Endothelial cell of umbilical vein (primary cell): ENCODE measurements at places on chromosomes 5 and 9. TPM values are rescaled to one million over a fixed set of nuclear protein-coding genes. Genes with fewer than 3 reads are reported as not detected.

GRCh38 chr9:90813523-90813922 is 11.9 kb downstream of the SYK start:
- H3K36me3 ChIP-seq: no peaks in the 10 kb centered on the region
- H3K4me3 ChIP-seq: no peak overlapping the region
- DNase-seq: no peak
- no peaks in the 10 kb centered on the region for H3K27me3 ChIP-seq
- H3K27ac ChIP-seq: no peak overlapping the region

DNA sequence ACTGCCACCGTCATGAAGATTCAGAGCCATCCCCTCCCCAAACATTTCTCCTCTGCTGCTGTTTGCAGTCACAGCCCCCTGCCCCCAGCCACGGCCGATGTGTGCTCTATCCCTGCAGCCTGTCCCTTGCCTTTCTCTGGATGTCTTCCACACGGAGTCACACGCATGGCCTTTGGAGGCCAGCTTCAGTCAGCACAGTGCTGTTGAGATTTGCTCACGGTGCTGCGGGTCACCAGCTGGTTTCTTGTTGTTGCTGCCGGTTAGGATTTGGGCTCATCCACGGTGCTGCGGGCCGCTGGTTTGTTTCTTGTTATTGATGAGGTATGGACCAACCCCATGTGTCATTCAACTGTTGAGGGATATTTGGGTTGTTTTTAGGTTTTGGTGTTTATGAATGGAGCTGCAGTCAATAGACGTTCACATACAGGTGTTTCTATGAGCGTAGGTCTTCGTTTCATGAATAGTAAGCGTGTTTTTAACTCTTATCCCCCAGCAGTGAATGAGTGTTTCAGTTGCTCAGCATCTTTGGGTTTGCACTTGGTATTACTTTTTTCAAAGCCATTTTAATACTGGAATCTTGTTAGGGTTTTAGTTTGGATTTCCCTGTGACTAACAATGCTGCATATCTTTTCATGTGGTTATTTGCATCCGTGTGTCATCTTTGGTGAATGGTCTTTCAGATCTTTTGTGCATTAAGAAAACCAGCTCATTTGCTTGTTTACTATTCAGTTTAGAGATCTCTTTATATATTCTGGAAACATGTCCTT is 57.6 kb downstream of the AHRR start:
- no peaks in the 10 kb centered on the region for H3K27me3 ChIP-seq
- H3K27ac ChIP-seq: peak overlapping the region; percentile 16
- H3K36me3 ChIP-seq: no peaks in the 10 kb centered on the region
- peaks cover 8% of the 10 kb centered on the region for H3K4me1 ChIP-seq
- no peak overlapping the region for H3K4me3 ChIP-seq

DNA sequence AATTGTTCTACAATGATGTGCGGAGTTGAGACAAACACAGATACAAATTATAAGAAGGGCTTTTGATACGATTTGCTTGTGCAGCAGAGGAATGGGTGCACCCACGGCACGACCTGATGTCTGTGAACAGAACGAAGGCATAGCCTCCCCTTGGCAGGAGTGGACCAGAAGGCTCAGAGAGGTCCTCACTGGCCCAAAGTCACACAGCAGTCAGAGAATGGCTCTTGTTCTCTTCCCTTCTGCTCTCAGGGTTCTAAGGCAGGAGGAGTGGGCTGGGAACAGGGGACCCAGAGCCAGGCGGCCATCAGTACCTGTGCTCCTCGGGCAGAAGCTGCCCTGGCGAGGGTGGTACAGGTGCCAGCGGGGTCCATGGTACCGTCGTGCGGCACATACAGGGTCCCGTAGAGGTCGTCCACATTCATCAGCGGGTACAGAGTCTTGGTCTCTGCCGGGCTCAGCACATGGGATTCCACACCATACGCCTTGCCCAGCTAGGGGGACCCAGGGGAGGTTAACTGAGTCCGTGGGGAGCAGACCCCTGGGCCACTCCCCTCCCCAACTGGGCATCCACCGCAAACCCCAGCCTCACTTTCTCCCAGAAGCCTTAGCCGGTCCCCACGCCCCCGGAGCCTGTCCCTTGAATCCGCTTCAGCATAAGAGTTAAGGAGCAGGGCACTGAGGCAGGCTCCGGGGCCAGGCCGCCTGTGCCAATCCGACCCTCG is 7.0 kb downstream of the SARDH start:
- no peaks in the 10 kb centered on the region for H3K27me3 ChIP-seq
- no peaks in the 10 kb centered on the region for H3K36me3 ChIP-seq
- H3K4me1 ChIP-seq: no peaks in the 10 kb centered on the region
- no peak for DNase-seq

DNA sequence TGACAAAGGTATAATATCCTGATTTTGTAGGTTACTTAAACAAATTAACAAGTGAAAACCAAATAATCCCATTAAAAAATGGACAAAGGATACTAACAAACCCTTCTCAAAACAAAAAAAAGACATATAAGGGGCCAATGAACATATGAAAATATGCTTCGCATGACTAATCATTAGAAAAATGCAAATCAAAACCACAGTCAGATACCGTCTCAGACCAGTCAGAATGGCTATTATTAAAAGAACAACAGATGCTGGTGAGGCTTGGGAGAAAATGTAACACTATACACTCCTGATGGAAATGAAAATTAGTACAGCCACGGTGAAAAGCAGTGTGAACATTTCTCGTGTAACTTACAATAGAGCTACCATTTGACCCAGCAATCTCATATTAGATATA is 1542.2 kb upstream of the CDH9 start:
- no peaks in the 10 kb centered on the region for H3K36me3 ChIP-seq
- H3K27me3 ChIP-seq: no peaks in the 10 kb centered on the region
- H3K27ac ChIP-seq: no peak overlapping the region
- no peak overlapping the region for H3K4me3 ChIP-seq
- no peaks in the 10 kb centered on the region for H3K4me1 ChIP-seq

DNA sequence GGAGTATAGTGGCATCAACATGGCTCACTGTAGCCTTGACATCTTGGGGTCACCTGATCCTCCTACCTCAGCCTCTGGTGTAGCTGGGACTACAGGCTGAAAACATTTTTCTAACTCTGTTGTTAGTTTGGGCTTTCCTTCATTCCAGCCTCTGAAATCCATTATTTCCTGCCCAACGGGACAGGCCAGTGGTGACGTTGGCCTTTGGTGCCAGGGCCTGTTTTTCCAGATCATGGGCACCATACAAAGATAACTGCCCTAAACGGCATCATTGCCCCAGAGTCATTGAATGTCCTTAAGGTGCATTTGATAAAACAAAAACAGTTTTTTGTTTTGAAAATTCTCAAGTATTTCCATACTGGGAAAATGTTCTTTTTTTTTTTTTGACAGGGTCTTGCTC is 32.1 kb downstream of the PIK3R1 start:
- H3K36me3 ChIP-seq: no peaks in the 10 kb centered on the region
- peak overlapping the region; percentile 52 for H3K27ac ChIP-seq
- H3K27me3 ChIP-seq: no peaks in the 10 kb centered on the region
- no peak for DNase-seq
- H3K4me3 ChIP-seq: no peak overlapping the region

DNA sequence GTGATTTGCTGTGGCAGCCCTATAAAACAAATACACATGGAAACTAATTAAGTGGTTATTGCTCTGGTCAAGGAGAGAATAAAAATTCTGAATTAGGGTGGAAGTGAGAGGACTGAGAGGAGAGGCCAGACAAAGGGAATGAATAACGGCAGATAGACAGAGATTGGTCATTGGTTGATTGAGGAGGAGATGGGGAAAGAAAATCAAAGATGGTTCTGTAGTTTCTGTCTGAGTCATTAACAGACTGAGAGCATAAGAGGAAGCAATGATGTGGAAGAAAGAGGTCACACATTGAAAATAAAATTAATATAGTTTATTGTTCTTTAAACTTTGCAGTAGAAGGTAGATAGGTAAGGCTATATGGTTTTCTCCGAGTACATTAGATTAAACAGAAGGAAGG is 469.8 kb downstream of the ACTL7B start:
- no peak overlapping the region for H3K4me3 ChIP-seq
- no peaks in the 10 kb centered on the region for H3K4me1 ChIP-seq
- H3K27me3 ChIP-seq: no peaks in the 10 kb centered on the region
- no peaks in the 10 kb centered on the region for H3K36me3 ChIP-seq

- H3K4me3 ChIP-seq: no peak overlapping the region
- DNase-seq: peak; percentile 37
- H3K27ac ChIP-seq: no peak overlapping the region
- peaks cover 2% of the 10 kb centered on the region for H3K36me3 ChIP-seq
- no peaks in the 10 kb centered on the region for H3K27me3 ChIP-seq
These were observed 51.0 kb downstream of the GNAQ start for GRCh38 chr9:77980622-77981021.

GRCh38 chr5:108125771-108126511 is 256.0 kb downstream of the FBXL17 start:
- H3K27ac ChIP-seq: no peak overlapping the region
- no peak overlapping the region for H3K4me3 ChIP-seq
- no peaks in the 10 kb centered on the region for H3K36me3 ChIP-seq
- H3K4me1 ChIP-seq: no peaks in the 10 kb centered on the region

GRCh38 chr9:135570456-135570855 is 8.9 kb downstream of the PAEP start:
- no peak for DNase-seq
- H3K36me3 ChIP-seq: no peaks in the 10 kb centered on the region
- H3K27ac ChIP-seq: no peak overlapping the region
- no peaks in the 10 kb centered on the region for H3K4me1 ChIP-seq
- no peak overlapping the region for H3K4me3 ChIP-seq

DNA sequence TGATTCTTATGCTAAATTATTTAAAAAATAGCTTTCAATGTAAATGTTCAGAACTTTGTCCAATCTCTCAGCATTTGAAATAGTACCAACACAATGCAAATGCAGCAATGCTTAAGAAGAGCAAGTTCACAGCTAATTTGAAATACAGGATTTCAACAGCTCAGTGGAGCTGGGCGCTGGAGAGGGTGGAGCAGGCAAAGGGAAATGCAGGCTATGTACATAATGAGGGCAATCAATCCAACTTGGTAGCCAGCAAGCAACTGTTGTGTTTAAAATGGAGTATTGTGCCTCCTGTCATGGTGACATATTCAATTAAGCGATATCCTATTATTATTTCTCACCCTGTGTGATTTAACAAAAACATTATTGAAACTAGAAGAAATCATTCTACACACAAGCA is 568.8 kb downstream of the PSAT1 start:
- peak overlapping the region; percentile 54 for H3K27ac ChIP-seq
- H3K36me3 ChIP-seq: no peaks in the 10 kb centered on the region
- H3K27me3 ChIP-seq: no peaks in the 10 kb centered on the region
- H3K4me3 ChIP-seq: no peak overlapping the region
- DNase-seq: no peak

GRCh38 chr5:19497229-19497815 is 490.7 kb downstream of the CDH18 start:
- no peaks in the 10 kb centered on the region for H3K27me3 ChIP-seq
- no peak for DNase-seq
- no peaks in the 10 kb centered on the region for H3K4me1 ChIP-seq
- H3K4me3 ChIP-seq: no peak overlapping the region

- no peak overlapping the region for H3K27ac ChIP-seq
- no peaks in the 10 kb centered on the region for H3K4me1 ChIP-seq
- no peak for DNase-seq
- H3K36me3 ChIP-seq: no peaks in the 10 kb centered on the region
- H3K27me3 ChIP-seq: no peaks in the 10 kb centered on the region
These were observed 146.4 kb downstream of the GRIA1 start for GRCh38 chr5:153636670-153637451.

DNA sequence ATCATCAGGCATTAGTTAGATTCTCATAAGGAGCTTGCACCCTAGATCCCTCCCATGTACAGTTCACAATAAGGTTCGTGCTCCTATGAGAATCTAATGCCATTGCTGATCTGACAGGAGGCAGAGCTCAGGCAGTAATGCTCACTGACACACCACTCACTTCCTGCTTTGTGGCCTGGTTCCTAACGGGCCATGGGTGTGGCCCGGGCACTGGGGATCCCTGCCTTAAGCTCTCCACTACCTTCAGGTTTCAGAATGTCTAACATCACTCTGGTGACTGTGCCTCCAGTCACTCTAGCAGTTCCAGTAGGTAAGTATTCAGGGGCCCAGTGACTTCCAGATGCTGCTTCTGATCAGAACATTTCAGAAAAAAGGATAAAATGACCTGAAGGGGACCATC is 152.4 kb downstream of the LRRC70 start:
- H3K36me3 ChIP-seq: no peaks in the 10 kb centered on the region
- no peak for DNase-seq
- no peak overlapping the region for H3K27ac ChIP-seq
- no peaks in the 10 kb centered on the region for H3K27me3 ChIP-seq
- H3K4me3 ChIP-seq: no peak overlapping the region

DNA sequence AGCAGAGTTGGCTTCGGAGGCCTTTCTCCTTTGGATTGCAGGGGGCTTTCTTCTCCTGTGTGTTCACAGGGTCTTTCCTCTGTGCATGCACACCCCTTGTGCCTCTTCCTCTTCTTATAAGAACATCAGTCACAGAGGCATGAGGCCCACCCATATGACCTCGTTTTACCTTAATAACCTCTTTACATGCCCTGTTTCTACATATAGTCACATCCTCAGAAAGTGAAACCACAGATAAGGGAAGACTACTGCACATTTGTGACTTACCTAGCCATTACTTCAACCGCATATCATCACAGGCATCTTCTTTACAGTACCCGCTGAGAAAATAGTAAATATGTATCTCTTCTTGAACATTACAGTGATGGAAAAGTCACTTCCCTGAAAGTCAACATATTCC is 204.9 kb upstream of the TARS1 start:
- H3K4me3 ChIP-seq: no peak overlapping the region
- no peak for DNase-seq
- no peak overlapping the region for H3K27ac ChIP-seq
- H3K36me3 ChIP-seq: no peaks in the 10 kb centered on the region
- H3K27me3 ChIP-seq: no peaks in the 10 kb centered on the region

- no peak for DNase-seq
- H3K4me3 ChIP-seq: no peak overlapping the region
- no peaks in the 10 kb centered on the region for H3K36me3 ChIP-seq
- no peaks in the 10 kb centered on the region for H3K27me3 ChIP-seq
These were observed 79.4 kb upstream of the IZUMO3 start for GRCh38 chr9:24625097-24625496.

DNA sequence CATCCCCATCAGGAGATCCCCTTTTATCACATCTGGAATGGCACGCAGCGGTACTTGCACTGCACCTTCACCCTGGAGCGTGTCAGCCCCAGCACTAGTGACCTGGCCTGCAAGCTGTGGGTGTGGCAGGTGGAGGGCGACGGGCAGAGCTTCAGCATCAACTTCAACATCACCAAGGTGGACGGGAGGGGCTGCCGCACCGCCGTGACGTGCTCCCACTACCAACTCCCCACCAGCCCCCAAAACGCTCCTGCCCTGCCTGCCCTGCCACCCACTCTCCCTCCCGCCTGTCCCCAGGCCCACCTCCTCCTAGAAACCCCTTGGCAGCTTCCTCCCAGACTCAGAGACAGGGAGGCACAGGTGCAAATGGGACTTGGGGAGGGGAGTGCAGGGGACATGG is 20.7 kb downstream of the HK3 start:
- H3K27ac ChIP-seq: no peak overlapping the region
- no peaks in the 10 kb centered on the region for H3K4me1 ChIP-seq
- H3K27me3 ChIP-seq: no peaks in the 10 kb centered on the region
- no peak for DNase-seq
- no peak overlapping the region for H3K4me3 ChIP-seq

The FCN1 gene
- not detected in 2 replicates for polyA plus RNA-seq

The GFI1B gene
- 0.04 TPM in 1 of 2 replicates, not detected in the other for polyA plus RNA-seq

The TLE1 gene
- 54.6 and 55.0 TPM in 2 replicates for polyA plus RNA-seq

The GRIN1 gene
- not detected in 2 replicates for polyA plus RNA-seq

The TEX48 gene
- not detected in 2 replicates for polyA plus RNA-seq

The CDKN2A gene
- polyA plus RNA-seq: 10.7 and 14.1 TPM in 2 replicates

The PKD2L2 gene
- not detected in 2 replicates for polyA plus RNA-seq

The PRRX2 gene
- polyA plus RNA-seq: 0.19 and 0.30 TPM in 2 replicates
